ENCODE measurements at places on chromosomes 7 and 10.

DNA sequence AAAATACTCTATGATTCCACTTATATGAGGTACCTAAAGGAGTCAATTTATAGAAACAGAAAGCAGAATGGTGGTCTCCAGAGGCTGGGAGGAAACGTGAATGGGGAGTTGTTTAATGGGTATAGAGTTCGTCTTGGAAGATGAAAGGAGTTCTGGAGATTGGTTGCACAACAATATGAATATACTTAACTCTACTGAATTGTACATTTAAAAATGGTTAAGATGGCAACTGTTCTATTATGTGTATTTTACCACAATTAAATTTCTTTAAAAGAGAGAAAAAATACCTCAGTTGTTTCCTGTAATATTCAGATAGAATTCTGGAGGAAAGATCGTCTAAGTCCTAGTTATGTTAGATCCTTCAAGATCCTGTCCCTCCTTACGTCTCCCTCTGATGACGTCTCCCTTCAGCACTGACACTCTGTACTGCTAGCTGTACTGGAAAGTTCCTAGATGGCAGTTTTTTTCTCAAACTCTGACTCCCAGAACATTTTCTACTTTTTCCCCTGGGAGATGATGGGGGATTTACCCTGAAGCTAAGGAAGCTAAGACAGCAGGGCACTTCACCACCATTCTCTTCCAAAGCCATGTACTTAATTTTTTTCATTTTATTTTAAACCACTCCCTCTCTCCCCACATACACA is 53.2 kb upstream of the CAV2 start:
- DNase-seq: no peak

- no peak for DNase-seq
Measured at GRCh38 chr7:128304212-128304611, 39.5 kb downstream of the RBM28 start.

DNA sequence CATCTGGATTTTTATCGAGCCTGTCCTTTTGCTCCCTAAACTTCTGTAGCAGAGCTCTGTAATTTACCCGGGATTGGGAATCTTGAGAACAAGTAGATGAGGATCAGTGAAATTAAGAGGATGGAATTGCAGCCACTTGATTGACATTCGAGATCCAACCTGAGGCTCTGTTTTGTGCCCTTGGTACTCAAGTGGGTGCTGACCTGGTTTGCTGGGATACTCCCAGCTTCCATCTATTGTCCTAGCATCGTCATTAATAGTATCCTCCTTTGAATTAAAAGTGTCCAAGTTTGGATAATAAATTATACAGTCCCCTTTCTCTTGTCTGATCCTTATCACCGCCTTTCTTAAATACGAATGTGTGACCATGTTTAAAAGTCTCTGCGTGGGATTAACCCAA is 17.1 kb downstream of the CELF2 start:
- DNase-seq: no peak

- DNase-seq: peak; percentile 3
Measured at GRCh38 chr7:16409777-16410176, 11.6 kb downstream of the CRPPA start.

GRCh38 chr10:57955076-57955475 is 312.6 kb downstream of the IPMK start:
- DNase-seq: no peak

DNA sequence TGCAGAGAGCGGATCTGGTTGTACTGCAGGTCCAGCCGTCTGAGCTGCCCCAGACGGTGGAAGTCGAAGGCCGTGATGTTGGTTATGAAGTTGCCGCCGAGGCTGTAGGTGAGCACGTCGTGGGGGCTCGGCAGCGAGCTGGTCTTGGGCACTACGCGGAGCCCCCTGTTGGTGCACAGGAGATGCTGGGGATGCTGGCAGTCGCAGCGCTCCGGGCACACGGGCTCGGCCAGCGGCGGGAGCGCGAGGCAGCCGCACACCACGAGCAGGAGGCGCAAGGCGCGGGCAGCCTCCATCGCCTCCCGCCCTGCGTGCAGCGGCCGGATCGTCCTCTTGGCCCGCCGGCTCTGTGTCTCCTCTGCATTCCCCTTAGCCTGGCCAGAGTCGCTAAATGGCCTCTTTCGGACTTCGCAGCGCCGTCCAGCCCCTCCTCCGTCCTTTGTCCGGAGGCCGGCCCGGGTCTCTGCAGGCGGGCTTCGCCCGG is 337 bp downstream of the TRIL start:
- peak; percentile 28 for DNase-seq

DNA sequence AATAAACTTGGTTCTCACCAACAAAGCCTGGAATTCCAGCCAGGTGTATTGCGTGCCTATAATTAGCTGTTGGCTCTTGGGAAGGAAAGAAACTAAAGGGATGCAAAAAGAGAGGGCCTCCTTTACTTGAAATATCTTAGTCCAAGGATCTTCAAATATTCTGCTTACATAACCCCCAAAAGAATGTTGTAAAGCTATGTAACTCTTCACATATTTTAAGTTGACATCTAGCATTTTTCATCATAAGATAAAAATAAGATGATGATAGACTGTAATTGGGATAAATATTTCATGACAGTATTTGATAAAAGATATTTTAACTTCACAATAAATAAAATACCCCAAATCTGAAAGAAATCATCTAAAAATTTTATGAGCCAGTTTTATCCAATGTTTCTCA is 52.5 kb upstream of the SEPTIN7 start:
- DNase-seq: no peak

- DNase-seq: no peak
Measured at GRCh38 chr7:153473185-153473584, 579.0 kb upstream of the DPP6 start.

GRCh38 chr10:43699516-43699915 is 50.8 kb upstream of the ZNF32 start:
- DNase-seq: no peak

DNA sequence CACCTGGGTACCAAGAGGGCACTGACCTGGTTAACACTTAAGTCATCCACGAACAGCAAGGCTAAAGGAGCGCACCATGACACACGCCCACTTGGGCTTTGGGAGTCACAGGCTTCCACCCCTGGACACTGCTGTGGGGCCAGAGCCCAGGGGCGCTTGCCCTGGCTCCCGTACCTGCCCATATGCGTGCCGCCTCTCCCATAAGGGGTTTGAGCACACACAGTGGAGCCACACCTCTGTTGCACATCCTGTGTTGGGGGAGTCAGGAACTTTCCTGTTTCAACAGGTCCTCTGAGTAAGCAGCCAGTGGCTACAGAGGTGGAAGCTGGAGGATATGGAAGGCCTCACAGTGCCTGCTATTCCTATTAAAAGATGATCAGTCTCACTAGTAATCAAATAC is 152.0 kb downstream of the REEP3 start:
- DNase-seq: no peak

GRCh38 chr10:50614444-50615137 is 9.2 kb downstream of the SGMS1 start:
- DNase-seq: peak; percentile 59

DNA sequence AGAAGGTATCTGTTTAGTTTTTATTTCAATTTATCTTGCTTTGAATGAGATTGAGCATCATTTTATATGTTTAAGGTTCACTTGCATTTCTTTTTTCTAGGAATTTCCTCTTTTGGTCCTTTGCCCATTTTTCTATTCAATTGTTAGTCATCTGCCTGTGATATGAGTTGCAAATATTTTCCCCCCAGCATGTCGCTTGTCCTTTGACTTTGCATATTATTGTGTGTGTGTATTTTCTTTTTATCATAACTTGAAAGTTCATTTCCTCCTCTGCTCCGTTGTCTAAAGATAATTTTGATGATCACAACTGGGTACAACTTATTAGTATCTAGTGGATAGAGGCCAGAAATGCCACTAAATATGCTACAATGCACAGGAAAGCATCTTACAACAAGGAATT is 132.7 kb upstream of the MDFIC start:
- no peak for DNase-seq

DNA sequence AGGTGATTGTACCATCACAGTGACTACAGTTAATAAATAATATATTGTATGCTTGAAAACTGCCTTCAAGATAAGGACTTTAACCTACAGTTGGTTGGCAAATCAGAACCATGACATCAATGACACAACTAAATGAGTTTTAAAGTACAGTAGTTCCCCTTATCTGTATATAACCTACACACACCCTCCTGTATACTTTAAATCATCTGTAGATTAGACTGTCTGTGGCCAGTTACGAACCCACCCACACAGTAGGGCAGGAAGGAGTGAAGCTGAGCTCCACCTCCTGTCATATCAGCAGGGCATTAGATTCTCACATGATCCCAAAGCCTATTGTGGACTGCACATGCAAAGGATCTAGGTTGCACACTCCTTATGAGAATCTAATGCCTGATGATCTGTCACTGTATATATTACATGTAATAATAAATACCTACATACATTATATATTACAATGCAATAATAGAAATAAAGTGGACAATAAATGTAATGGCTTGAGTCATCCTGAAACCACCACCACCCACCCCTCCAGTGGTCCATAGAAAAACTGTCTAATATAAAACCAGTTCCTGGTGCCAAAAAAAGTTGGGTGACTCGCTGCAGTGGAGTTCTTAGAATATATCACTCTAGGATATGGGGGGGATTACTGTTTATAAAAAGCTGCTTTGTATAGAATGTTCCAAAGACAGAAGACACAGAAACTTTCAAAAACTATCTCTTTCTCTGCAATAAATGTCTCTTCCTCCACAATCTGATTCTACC is 5.6 kb downstream of the TPK1 start:
- DNase-seq: peak; percentile 53

GRCh38 chr7:68507668-68508067 is 1090.6 kb upstream of the AUTS2 start:
- no peak for DNase-seq

- no peak for DNase-seq
Measured at GRCh38 chr7:87028636-87029035, 30.8 kb downstream of the ELAPOR2 start.

DNA sequence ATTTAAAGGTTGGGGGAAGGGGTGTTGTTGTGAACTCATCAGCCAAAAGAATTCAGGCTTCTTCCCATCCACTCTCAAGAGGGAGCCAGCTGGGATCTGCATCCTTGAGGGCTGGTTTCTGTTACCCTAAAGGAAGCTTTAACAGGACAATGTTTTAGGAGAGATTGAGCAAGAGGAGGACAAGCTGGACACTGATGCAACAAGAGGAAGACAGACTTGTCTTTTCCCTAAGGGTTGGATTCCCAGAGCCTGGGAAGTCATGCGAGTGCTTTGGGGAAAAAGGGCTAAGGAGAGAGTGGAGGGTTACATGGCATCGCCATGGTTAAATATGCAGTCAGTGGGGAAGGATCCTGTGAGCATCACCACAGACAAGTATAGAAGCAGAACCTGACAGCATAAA is 47.6 kb upstream of the PDE1C start:
- no peak for DNase-seq

- no peak for DNase-seq
Measured at GRCh38 chr10:120770496-120770895, 80.7 kb upstream of the WDR11 start.

DNA sequence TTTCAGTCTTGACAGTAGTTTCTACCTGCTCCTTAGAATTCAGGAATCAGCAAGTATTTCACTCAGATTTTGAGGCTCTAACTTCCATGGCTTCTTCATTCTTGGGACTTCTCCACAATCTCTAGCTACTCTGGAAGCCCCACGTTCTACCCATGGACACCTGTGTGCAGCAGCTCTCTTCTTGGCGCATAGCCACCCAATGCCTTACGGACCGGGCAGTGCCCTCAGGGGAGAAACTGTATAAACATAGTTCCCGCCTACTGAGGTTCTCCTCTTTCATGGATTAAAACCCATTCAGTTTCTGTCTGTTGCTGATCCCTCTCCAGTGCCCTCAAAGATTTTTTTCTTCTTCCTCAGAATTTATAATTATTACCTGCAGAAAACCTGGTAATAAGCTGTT is 177.1 kb downstream of the SORCS1 start:
- DNase-seq: no peak

DNA sequence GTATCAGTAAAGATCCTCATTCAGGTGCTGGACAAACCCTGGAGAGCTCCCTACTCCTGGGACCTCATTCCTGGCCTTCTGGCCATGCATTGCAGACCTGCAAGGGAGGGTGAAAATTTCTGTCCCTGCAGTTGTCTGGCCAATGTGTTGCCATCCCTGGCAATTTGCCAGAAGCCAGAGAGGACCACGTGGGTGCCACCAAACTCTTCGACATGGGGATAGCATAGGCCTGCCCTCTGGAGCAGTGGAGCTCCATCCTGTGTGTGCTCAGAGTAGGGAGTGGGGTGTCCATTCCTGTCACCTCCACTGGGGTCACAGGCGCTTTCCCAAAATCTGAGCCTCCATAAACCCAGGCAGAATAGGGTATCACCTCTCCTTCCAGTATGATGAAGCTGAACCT is 31.2 kb downstream of the DMBT1 start:
- no peak for DNase-seq

DNA sequence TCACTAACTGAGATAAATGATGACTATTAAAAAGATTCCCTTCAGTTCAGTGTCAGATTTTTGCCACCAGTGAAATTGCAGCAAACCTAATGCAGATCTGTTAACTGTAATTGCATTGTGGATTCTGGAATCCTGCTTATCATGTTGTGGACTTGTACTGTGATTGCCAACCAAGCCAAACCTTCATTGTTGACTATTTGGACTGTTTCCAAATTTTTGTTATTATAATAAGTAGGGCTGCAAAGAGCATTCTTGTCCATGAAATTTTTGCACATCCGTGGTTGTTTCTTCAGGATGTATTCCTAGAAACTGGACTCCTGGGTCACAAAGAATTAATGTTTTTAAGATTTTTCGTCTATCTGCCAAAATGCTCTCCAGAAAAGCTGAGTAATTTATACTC is 281.6 kb upstream of the ZMIZ1 start:
- no peak for DNase-seq

GRCh38 chr7:29989257-29989995 is at the start of gene SCRN1:
TSS of gene SCRN1 (minus strand) at chr7:29989801. CDS start at chr7:29969067, 20,734 bp downstream.
- peak; percentile 44 for DNase-seq
